Activated naive CD4-positive, alpha-beta T cell treated with anti-CD3 and anti-CD28 coated beads, Interleukin-2, amount 50 U/mL, for 16 hours (primary cell): ENCODE measurements at places on chromosomes 6 and 20.

GRCh38 chr6:87378947-87379346, 28.8 kb upstream of the CFAP206 start:
- DNase-seq: no peak

GRCh38 chr6:44462797-44463727, 75.6 kb downstream of the CDC5L start:
- no peak for DNase-seq

DNA sequence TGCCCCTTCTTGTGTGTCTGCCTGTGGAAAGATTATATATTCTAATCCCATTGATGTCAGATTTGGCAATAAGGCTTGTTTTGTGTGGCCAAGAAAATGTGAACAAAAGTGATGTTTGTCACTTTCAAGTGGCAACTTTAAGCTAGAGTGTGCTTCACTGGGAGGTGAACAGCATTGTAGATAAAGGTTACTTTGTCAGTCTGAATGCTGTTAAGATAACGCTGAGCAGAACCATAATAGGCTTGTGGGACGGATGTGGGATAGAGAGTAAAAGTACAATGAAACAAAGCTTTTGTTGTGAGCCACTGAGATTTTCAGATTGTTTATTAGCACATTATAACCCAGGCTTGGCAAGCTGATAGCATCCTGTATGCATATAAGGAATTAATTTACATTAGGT, 303.8 kb upstream of the MAN1A1 start:
- no peak for DNase-seq

DNA sequence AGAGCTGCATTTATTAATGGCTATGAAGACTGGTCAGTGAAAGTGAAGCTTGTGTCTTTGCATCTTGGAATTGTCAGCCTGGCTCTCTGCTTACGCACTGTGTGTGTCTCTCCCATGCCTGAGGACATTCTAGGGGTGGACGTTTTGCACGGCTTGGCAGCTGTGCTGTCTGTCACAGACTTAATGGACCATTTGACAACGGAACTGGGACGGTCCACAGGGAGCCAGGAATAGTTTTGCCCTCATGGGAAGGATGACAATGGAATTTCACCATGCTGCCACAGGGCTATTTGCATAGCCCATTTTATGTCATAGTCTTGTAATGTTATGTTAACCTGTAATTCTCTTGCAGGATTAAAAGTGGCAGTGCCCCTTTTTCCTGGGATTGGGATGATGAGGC, 44.7 kb downstream of the OR2B6 start:
- no peak for DNase-seq

DNA sequence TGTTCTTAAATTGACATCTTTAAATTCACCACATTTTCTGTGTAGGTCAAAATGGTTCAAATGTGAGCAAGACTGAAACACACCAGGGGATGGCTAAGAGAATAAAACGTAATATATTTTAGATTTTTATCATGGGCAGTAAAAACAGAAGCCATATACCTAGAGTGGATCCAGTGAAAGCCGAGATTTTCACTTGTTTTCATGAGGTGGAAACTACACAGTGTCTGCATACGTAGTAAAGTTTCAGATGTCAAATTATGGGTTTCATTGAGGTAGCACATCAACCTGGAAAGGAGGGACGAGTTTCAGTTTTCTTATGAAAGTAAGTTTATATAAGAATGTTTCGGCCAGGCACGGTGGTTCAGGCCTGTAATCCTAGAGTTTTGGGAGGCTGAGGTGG, 25.9 kb downstream of the METTL24 start:
- DNase-seq: no peak

DNA sequence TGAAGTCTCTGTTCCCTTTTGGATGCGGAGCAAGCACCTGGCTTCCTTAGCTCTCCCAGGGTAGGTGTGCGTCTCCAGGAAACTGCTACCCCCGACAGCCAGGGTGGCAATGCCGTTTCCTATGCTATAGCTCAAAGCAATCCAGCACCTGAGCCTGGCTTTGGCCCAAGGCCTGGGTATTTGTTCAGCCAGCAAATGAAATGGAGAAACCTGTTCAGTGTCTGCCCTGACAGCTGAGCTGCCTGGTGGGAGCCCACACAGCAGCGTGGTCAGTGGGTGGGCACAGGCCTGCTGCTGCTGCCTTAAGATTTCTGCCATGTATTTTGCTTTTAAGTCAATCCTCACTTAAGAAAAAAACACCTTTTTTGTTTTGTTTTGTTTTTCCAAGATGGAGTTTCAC, 13.7 kb downstream of the SPATA2 start:
- no peak for DNase-seq

DNA sequence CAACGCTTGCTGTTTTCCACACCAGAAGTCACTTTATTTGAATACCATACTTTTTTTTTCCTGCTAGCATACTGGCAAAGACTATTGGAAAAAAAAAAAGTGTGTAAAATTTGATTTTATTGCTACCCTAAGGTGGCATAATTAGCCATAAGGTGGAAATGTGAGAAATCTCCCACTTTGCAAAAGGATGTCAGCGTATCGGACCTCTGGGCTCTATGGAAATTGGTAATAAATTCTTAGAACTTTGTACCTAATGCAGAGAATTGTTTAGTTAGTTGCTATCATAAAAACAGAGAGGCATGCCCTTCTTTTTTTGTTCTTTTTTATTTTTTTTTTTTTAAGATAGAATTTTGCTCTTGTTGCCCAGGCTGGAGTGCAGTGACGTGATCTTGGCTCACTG, 63.7 kb upstream of the GMDS start:
- no peak for DNase-seq

- no peak for DNase-seq
Observed at GRCh38 chr6:47203266-47203937, 106.3 kb downstream of the TNFRSF21 start.

DNA sequence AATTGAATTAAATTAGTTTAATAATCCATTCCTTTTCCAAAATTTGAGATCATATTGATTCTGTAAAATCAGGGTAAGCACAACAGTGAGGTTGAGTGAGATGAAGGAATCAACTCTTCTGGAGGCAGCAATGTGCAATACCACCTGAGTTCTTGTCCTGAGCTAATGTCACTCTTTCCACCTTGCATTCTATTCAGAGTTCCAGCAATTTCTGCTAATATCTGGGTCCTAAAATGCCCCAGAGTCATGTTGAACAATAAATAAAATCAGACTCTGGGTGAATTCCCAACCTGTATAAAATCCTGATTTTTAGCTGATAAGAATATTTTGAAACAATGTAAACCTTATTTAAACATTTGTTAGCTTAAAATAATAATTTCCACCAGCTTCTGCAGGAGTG, 590.8 kb upstream of the ADGRB3 start:
- no peak for DNase-seq

DNA sequence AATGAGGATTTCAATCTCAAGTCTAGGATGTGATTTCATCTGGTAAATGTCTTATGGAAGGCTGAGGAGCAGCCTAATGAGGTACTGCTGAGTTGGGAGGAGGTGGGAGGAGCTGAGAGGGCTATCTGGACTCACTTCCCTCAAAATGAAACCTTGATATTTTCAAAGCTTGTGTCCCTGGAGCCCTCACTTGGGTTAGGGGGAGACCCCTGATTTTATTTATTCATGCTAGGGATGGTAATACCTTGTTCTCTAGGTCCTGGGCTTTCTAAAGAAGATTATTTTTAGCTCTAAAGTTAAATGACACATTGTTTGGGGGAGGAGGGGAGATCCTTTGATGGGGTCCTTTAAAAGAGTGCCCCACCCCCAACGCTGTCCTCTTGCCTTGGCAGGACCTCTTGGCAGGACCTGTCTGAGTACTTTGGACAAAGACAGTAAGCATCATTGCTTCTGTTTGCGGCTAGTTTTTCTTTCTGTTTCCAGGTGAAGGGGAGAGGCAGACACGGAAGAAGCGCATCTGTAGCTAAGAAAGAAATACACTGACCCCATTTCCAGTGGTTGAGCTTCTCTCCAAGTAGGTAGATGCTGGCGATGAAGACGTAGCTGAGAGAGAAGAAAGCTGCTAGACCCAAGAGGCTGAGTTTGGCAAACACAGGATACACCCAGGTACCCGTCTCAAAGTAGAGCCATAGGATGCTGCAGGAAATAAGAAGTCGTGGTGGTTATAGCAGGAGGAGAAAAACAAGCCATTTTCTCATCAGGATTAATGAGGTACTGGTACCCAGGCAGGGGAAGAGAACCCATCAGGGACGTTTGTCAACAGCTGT, 55.6 kb downstream of the ADTRP start:
- no peak for DNase-seq

DNA sequence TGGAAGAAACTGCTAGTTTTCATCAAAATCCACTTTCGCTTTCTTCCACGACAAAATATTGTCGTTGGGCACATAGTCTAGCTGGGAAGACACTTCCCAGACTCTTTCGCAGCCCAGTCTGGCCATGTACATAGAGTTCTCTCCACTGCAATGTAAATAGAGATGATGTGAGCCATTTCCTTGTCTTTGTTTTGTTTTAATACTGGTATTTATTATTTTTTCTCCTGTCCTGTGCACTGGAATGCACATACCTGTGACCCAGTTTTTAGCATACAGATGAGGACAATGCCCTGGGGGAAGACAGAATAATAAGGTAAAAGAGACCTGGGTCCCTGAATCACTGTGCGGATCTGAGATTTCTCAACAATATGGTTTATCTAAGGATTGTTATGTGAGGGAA, 149.5 kb upstream of the BMP5 start:
- no peak for DNase-seq
